Ecto neural progenitor cell (in vitro differentiated cells): ENCODE measurements at places on chromosomes 2 and 18.

DNA sequence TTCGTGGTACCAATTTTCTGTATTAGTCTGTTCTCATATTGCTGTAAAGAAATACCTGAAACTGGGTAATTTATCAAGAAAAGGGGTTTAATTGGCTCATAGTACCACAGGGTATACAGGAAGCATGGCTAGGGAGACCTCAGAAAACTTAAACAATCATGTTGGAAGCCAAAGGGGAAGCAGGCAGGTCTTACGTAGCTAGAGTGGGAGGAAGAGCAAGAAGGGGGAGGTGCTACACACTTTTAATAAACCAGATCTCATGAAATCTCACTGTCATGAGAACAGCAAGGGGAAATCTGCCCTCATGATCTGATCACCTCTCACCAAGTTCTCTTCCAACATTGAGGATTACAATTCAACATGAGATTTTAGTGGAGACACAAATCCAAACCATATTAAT lies 226.8 kb upstream of the TPO start:
- DNase-seq = no peak

DNA sequence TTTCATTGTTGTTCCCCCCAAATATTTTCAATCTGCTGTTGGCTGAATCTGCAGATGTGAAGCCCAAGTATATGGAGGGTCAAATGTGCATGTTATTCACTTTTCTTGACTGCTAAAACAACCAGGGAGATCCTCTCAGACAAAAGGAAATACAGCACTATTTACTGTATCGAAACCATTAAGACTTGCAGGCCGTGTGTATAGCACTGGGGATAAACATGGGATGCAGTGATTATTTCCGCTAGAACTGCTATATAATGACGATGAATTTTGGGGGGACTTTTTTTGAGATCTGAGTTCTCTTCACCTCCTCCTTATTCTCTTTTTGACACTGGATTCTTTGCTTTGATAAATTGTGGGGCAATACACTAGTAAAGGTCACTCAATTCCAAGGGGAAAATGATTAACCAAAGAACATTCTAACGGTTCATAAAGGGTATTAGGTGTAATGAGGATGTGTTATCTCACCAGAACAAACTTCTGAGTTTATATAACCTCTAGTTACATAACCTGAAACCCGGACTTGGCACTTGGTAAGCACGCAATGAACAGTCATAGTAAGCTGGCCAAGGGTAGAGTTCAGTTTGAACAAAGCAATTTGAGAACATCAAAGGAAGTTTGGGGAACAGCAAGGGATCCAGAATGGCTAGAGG lies 3.5 kb upstream of the UGT1A1 start:
- DNase-seq = no peak

GRCh38 chr2:73088211-73088610 lies 16.7 kb upstream of the SFXN5 start:
- DNase-seq = no peak

- no peak for DNase-seq
Observed at GRCh38 chr2:8923183-8923582, 80.3 kb downstream of the MBOAT2 start.

- DNase-seq = peak; percentile 58
Observed at GRCh38 chr2:85888020-85888683, 638 bp downstream of the ST3GAL5 start.

GRCh38 chr2:236715077-236715476 lies 145.5 kb downstream of the ACKR3 start:
- DNase-seq = no peak
